ENCODE measurements at places on chromosomes 3 and 15.
A peak's percentile ranks its signal among the peaks of the same experiment; 100 is the strongest.

DNA sequence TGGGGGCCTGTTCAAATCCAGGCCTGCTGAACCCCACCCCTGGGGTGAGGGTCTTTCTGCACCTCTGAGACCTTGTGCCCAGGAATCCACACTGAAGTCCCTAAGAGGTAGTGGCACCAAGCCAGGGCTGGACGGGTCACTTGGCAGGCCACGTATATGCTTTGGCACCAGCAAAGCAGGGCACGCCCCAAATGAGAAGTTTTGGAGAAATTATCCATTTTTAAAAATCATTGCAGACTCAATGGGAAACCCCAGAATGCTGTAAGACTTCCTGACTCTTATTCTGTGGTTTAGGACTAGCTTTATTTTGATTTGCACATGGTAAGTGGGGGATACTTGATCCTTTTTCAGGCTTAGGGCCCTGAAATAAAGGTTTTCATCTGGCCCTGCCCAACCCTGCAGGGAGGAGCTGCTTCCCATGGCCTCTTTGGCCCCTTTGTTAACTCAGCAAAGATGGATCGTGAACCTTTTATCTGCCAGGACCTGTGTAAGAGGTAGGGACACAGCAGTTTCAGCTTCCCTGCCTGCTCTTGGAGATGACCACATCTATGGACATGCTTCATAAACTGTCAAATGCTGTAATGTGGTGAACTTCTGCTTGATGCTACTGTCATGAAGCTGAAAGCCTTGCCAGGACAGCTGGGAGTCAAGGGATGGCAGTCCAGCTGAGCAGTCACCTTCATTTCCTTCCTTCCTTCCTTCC, 88.0 kb downstream of the HMG20A start:
- peak; percentile 77 for DNase-seq

DNA sequence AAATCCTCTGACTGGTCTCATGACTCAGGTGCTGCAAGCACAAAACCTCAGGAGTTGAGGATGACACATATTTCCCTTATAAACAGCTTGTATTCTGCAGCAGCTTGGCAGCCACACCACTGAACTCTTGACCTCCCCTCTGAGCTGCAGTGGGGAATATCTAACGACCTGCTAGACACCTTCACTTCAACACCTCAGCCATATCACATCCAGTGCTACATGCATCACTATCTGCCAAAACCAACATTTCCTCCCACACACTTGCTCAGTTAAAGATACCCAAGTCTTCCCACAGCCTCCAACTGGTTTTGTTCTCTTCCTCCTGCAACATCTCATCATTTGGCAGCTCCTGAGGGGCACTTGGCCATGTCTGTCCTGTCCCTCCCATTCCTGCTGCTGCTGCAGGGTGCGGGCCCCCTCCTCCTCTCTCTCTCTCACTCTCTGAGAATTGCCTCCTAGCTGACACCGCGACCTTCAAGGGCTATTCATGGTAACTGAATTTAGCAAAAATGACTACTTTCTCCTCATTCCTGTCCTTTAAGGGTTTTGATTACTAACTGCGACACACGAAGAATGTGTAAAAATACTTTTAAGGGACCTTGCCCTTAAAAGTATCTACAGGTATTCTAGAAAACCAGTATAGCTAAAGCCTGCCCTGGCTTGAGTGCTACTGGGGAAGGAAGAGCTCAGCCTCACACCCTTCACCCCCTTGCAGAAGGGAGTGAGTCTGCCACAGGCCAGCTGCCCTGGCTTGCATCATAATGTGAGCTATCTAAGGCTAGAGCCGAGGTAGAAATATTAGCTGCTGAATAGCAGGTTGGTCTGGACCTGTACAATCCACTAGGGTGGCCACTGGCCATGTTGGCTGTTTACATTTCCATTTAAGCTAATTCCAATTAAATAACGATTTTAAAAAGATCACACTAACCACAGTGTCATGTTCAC, 5.0 kb upstream of the CCR9 start:
- DNase-seq: no peak

DNA sequence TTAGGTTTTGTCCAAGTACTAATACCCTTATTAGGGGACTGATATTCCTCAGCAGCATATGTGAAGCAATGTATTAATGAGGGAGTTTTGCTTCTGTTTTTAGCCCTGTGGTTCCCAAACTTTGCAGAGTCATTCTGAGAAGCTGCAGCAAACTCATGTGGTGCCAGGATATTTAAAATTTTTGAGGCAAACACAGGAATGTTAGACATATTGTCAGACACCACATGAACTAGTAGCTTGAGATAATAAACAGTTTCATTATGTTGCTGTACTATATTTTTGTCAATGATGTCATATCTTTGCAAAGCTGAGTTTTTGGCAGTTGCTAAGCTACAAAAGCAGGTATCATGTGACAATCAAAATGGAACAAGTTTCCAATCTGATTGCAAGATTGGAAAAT, 36.6 kb downstream of the ATP6V1A start:
- DNase-seq: no peak

DNA sequence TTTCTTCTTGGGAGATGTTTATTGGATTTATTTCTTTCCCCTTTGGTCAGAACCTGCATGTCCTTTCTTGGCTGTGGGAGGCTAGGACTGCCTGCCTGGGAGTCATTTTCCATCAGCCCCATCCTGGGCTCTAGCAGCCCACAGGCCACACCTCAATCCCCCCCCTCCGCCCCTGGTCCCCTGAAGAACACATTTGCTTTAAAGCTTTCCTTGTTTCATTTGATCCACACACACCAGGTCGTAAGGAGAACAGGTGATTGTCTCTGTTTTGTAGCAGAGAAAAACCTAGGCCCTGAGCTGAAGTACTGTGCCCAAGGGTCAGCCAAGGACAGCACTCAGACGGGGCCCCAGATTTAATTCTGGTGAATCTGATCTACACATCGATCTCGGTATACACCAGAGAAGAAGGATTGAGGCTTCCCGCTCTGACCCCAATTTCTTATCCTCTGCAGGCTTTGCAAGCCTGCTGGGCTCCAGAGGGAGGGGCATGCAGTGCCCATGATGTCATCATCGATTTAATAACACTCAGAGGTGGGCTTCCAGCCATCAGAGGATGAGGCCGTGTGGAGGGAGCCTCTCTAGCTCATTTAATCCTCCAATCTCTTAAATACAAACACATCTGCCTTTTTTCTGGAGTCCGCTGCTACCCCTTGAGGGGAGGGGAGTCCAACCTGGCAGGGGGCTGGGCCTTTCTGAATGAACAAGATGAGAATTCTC, 1.7 kb upstream of the CLN6 start:
- no peak for DNase-seq

GRCh38 chr3:101954936-101955335, 105.6 kb downstream of the NFKBIZ start:
- no peak for DNase-seq

GRCh38 chr3:60351481-60351880, 899.8 kb downstream of the FHIT start:
- DNase-seq: no peak

DNA sequence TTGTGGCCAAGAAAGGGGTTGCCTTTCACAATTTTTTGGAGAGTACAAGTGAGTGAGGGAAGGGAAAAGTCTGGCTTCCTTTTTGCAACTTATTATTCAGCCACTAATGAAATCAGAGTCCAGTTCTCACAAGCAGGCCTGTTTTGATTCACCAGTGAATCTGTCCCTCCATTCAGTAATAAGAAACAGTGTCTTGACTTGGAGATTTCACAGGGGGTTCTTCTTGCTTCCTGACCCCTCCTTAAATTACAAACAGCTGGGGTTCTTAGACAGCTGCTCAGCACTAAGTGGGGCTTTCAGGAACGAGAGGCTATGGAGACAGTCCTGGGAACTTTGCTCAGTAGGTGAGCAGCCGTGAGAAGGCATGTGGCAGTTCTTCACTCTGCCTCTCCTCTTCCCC, 24.5 kb downstream of the SEMA3G start:
- DNase-seq: no peak

GRCh38 chr3:46690798-46691197, 2.7 kb downstream of the ALS2CL start:
- no peak for DNase-seq

- DNase-seq: no peak
Observed at GRCh38 chr3:79367066-79367465, 400.7 kb downstream of the ROBO1 start.

GRCh38 chr15:44501768-44502366, 35.1 kb upstream of the EIF3J start:
- DNase-seq: no peak

GRCh38 chr15:29925227-29926082, 103.2 kb upstream of the TJP1 start:
- DNase-seq: peak; percentile 62

GRCh38 chr3:113751141-113751540, 4.3 kb downstream of the ATP6V1A start:
- no peak for DNase-seq

- DNase-seq: no peak
Observed at GRCh38 chr3:16982460-16982859, 97.7 kb downstream of the PLCL2 start.

- DNase-seq: no peak
Observed at GRCh38 chr15:74793135-74794028, 11.5 kb downstream of the CSK start.

DNA sequence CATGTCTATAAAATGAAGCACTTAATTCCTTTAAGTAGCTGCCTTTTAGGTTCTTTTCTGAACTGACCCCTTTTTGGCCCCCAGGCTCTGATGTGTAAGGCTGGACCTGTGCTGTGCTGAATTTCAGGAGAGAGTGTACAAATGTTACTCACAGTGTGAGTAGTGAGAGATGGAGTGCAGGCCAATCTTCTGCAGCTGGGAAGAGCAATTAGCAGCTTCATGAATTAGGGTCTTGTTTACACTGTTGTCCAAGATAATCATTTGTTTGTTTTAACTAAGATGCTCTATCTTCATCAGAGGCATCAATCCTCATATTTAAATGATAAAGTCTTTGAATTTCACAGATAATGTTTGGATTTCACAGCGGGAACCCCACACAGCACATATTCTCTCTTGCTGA, 19.4 kb downstream of the ARPP21 start:
- DNase-seq: no peak

- peak; percentile 54 for DNase-seq
Observed at GRCh38 chr3:64187065-64187959, 38.0 kb downstream of the PRICKLE2 start.

DNA sequence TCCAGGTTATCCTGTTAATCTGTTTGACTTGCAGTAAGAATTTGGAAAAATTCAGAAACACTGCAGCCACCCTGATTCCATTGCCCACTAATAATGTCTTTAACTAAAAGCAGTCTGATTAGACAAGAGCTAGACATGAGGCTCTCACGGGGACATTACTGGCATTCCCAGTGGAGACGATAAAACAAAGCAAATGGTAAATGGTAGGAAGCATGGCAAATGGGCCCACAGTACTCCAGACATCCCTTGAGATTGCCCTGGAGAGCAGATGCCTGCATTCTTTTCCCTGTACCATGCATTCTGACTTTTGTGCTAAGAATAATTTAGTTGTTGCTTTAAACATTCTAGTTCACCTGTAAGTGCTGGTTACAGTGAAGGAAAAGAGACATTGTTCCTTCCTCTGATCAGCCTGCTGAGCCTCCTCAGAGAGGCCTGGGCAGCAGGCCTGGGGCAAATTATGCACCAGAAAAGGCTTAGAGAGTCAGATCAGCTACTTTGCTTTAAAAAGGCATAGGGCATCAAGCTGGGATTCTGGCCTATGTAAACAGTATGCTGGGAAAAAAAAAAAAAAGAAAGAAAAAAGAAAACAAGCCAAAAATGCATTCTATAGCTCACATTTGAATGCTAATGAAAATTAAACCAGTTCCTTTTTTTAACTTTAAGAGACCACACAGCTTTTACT, 204.6 kb downstream of the GABRG3 start:
- DNase-seq: no peak

- DNase-seq: no peak
Observed at GRCh38 chr3:151732861-151733260, 866 bp upstream of the AADACL2 start.

DNA sequence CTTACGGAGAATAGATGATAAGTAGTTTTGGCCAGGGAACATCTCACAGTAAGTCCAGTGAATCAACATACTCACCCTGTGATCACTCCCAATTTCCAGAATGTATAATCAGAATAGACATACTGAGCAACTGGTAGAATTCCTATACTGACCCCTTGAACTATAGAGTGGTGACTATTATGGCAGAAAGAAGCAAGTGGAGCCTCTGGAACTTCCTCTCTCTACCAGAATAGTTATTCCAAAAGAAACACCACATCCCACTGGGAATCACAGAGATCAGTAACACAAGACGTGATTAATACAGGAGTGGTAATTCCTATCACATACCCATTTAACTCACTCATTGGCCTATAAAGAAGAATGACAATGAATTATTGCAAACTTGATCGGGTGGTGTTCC, 50.1 kb upstream of the TRIM42 start:
- DNase-seq: no peak

DNA sequence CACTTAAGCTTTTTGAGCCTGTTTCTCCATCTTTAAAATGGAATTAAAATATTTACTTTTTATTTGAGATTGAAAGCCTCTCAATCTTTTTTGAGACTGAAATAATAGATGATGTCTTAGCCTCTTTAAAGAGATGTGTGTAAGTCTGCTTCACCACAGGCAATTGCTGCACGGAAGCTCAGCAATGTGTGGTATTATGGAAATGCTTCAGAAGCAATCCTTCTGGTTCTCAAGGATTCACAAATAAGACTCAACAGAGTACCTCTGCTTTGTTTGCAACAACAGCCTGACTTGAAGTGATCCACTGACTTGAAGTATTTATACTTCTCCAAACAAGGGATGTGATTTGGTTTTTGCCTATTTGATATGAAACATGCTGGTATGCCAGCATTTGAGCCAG, 332.0 kb upstream of the RASGRP1 start:
- DNase-seq: no peak

DNA sequence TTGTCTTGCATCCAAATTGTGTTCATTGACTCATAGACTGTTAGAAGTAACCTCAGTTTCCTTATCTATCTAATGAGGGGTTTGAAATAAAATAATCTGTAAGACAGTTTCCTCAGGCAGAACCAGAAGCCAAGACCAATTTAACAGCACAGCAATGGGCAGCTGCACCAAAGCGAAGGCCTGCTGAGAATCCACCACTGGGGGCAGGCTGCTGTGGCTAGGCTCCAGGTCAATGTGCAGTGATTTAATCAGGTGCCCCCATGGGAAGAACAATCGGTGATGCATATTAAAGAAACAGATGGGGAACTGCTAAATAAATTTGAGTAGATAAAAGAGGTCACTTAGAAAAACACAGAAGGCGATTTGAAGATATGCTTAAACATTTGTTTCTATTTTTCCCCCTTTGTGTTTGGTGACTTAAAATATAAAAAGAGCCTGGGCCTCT, 28.0 kb upstream of the TMOD3 start:
- DNase-seq: peak; percentile 41

GRCh38 chr3:122030381-122031122, 8.5 kb upstream of the ILDR1 start:
- no peak for DNase-seq

DNA sequence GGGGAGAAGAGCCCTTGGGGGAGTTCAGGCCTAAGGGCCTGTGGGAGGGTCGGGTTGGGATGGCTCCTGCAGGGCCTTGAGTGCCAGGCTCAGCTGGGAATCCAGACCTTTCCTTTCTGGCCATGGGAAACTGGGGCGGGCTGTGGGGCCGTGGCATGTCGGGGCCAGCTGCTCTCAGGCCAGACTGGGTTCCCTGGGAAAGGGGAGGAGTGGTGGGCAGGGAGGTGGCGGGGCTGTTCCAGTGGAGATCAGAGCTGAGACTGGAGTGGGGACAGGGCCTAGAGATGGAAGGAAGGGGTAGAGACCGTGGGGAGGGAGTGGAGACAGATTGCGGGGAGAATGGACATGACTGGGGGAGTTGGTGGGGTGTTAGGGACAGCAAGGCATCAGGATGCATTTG, 20.3 kb downstream of the FBLN2 start:
- no peak for DNase-seq
